ENCODE measurements at places on chromosomes 13 and 19.

- no peak for DNase-seq
Measured at GRCh38 chr19:31900991-31901390, 444.4 kb upstream of the ZNF507 start.

DNA sequence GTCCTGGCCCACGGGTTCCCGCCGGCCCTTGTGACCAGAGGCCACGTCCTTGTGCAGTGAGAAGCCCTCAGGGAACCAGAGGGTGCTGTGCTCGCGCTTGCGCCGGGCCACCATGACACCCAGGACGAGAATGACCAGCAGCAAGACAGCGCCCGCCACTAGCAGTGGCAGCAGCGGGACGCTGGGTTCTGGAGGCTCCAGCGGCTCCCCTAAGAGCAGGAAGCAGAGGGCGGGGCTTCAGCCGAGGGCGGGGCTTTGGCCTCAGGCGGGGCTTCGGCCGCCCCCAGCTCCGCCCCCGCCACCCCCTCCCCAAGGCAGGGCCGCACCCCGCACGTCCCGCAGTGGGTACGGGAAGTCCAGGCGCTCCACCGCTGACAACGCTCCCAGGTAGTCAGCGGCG, 30.4 kb downstream of the NOTCH3 start:
- no peak for DNase-seq

GRCh38 chr19:3801412-3802096, 15.4 kb upstream of the MATK start:
- no peak for DNase-seq

DNA sequence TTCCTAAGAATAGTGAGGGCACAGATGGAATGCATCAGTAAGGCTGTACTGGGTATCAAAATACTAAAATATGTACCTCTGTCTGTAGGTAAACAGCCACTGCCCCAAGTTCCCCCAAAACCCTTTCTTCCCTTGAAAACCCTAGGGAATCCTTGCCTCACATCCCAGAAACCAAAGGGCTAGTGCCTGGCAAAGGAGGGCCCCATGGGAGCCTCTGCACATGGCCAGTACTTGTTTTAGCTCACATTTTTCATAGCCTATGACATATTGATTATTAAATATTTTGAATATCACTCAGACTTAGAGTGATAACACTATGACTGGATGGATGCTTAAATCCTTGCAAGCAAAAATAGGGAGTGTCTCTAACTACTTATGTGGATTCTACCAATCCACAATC, 237.1 kb downstream of the LHFPL6 start:
- no peak for DNase-seq

- DNase-seq, result no peak
Measured at GRCh38 chr13:31859571-31859970, 120.2 kb downstream of the RXFP2 start.

DNA sequence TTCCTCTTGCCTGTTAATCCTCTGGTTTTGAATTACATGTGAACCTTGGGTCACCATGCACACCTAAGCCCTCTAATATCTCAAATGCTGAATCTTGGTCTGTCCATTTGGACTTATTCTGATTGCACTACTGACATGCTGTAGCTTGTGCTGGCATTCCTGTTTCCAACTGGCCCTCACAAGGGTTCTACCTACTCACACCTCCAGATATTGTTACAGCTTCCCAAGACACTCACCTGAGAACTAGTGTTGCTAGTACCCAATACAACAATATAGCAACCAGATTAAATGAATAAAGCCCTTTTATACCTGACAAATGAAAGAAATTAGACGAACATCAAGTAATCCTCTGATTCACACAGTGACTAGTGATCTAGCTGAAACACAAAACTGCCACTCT, 16.6 kb downstream of the TEX30 start:
- DNase-seq, result no peak

Measured in NCI-H446 (cell line).